ENCODE measurements at places on chromosomes 6 and 20. TPM values are rescaled to one million over a fixed set of nuclear protein-coding genes. Genes with fewer than 3 reads are reported as not detected.

COX4I2 gene
- 61.4 TPM for total RNA-seq

DNA sequence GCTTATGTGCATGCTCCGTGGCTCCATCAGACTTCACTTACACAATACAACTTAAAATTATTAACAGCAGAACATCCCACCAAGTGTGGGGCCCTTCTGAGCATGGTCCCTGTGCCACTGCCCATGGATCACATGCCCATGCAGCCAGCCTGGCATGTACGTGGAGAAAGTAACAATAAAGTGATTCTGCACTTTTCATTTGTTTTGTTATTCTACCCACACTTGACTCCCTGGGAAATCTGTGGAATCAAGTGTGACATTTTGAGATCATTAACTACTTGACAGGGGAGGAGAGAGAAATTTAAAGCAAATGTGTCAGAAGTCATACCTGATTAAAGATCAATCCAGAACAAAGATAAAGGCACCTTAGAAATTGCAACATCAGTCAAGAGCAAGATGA lies 112.0 kb downstream of the ISM1 start:
- no peak for DNase-seq

DNA sequence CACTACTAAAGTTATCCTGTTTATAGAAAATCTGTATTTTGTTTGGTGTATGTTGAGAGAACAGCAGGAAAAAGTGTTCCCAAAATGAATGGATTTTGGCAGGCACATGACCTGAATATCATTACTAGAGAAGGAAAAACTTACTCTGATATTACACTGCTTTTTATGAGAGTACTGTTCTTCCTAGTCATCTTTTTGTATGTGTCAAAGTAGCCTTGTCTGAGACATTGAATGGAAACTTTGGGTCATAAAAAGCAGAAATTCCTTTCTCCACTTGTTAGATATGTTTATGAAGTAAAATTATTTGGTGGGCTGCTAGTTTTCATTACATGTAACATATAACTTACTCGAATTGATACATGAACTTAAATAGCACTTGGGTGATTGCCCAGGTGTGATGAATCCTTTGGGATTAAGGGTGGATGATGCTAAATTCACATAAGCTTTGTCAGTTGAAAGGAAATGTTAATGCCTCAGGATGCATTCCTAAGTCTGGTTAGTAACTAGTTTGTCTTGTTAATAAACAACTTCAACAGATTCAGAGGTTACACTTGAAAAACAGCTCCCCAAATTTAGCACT lies 206.7 kb downstream of the CENPW start:
- no peak for DNase-seq

TMEM30A gene
- 54.8 TPM for total RNA-seq

- DNase-seq: no peak
Measured at GRCh38 chr20:52219441-52219840, 27.9 kb upstream of the ZFP64 start.

DYNLT2 gene
- total RNA-seq: 0.21 TPM

GRCh38 chr6:73747289-73747688 lies 51.3 kb downstream of the CD109 start:
- DNase-seq: no peak

- DNase-seq: peak; percentile 77
Measured at GRCh38 chr6:16762550-16763477, 1.6 kb upstream of the ATXN1 start.

DNA sequence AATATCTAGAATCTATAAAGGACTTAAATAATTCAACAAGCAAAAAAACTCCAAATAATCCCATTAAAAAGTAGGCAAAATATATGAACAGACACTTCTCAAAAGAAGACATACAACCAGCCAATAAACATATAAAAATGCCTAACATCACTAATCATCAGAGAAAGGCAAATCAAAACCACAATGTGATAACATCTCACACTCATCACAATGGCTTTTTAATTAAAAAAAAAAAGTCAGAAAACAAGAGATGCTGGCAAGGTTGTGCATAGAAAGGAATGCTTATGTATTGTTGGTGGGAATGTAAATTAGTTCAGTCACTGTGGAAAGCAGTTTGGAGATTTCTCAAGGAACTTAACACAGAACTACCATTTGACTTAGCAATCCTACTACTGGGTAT lies 979.6 kb upstream of the MAP3K7 start:
- no peak for DNase-seq
